Memory B cell (primary cell): ENCODE measurements at places on chromosomes 2 and 18.

- no peak for DNase-seq
These were observed 98.0 kb upstream of the SLC14A2 start for GRCh38 chr18:45517181-45517741.

GRCh38 chr2:22281033-22281432, 1103.9 kb upstream of the KLHL29 start:
- no peak for DNase-seq

DNA sequence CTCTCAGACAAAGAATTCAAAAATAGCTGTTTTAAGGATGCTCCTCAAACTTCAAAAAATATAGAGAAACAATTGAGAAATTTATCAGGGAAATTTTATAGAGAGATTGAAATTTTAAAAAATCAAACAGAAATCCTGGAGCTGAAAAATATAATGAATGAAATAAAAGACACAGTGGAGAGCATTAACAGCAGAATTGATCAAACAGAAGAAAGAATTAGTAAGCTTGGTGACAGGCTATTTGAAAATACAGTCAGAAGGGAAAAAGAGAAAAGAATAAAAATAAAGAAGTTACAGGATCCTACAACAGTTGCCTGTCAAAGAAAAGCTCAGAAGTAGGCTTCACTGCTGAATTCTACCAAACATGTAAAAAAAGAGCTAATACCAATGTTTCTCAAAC, 293.8 kb upstream of the VWC2L start:
- no peak for DNase-seq

DNA sequence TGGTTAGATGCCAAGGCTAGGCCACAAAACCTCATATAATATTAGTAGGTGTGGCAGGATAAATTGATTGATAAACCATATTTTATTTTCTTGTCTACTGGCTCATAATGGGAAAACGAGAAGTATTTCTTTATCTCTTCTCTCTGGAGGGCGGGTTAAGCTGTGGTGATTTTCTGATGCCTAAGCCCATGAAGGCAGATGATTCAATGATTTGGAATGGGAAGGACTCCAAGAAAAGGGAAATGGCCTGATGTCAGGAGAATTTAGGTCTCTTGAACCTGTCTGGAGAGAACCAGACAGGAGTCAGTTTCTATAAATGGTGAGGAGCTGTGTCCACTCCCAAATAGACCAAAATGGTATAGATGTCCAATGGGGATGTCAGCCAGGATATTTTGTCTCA, 18.7 kb upstream of the MAP4K3 start:
- no peak for DNase-seq

GRCh38 chr2:174603280-174603679, 5.7 kb upstream of the WIPF1 start:
- no peak for DNase-seq

GRCh38 chr2:74504591-74504990, 2.9 kb downstream of the PCGF1 start:
- no peak for DNase-seq

DNA sequence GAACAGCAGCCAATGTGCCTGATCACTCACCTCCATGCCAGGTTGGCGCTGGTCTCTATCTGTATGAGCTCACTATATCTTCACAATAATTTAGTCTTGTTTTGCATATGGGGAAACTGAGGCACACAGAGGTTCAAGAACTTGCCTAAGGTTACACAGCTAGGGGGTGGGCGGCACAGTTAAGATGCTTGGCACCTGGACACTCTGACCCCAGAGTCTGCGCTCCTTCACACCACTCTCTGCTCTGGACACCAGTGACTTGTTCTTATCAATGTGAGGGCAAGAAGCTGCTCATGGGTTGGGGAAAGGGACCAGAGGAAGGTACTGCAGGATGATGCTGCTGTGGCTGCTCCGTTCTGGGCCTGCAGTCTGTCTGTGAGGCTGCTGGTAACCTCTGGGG, 27.1 kb downstream of the FBLN7 start:
- no peak for DNase-seq

DNA sequence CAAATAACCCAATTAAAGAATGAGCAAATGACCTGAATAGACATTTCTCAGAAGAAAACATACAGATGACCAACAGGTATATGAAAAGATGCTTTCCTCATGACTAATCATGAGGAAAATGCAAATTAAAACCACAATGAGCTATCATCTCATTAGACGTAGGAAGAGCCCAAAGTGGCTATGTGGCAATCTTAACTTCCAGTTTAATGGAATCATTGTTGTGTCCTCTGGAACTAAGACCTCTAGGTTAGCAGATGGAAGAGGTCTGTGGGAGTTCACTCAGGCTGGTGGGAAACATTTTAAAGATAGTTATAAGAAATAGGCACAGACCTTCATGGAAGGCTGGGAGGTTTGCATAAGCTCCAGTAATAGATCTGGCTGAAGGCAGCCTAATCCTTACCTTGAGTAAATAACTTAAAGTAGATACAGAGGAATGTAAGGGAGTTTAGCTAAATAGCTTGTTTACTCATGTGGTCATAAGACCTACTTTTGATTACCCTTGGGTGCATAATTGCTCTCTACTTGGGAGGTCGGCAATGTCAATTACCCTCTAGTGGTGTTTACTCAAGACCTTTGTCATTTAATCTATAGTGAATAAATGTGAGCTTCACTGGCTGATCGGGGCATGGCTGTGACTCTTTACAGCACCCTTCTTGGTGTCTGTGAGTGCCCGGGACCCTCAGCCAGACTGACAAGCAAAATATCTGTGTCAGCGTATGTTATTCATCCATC, 119.0 kb downstream of the GULP1 start:
- no peak for DNase-seq
